ENCODE measurements at places on chromosomes 2 and 18. TPM values are rescaled to one million over a fixed set of nuclear protein-coding genes. Genes with fewer than 3 reads are reported as not detected.

SRD5A2 gene
- not detected for total RNA-seq

MC2R gene
- total RNA-seq = not detected

GRCh38 chr18:72171596-72171995, 372.5 kb downstream of the CBLN2 start:
- DNase-seq = no peak

C1GALT1C1L gene
- not detected for total RNA-seq

PDE1A gene
- not detected for total RNA-seq

Measured in activated naive CD4-positive, alpha-beta T cell treated with anti-CD3 and anti-CD28 coated beads for 36 hours (primary cell).